ENCODE measurements at places on chromosomes 5 and 9.

DNA sequence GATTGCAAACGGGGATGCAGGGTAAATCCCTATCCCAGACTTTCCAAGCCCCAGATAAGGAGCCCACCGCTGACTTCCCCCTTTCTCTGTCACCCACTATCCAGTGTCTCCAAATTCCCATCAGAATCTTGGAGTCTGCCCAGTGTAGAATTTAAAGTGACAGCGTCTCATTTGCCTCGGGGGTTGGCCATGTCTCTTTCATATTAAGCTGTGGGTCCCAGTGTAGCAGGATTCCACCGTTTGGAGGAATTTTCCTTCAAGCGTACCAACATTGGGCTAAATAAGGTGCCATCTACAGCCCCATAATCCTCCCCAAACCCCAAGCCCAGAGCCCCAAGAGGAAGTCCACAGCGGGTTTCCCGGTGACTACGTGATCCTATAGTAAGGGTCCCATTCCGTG, 1.1 kb downstream of the BRINP1 start:
- no peak for DNase-seq

DNA sequence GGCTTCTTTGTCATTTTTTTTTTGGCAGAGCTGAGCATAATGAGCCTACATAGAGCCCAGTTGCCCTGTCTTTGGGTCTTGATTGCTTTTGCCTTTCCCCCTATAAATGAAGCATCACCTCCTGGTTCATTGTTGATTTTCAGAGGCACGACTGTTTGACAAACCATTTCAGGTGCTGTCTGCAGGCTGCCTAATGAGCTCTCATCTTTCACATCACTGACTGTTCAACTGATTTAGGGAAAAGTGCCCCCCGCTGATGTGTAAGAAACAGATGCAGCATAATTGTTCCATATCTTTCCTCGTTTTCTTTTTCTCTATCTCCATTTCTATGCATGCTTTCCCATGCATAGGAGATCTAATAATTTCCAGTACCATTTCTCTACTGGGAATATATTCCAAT, 338.6 kb downstream of the TMEM38B start:
- DNase-seq: no peak

DNA sequence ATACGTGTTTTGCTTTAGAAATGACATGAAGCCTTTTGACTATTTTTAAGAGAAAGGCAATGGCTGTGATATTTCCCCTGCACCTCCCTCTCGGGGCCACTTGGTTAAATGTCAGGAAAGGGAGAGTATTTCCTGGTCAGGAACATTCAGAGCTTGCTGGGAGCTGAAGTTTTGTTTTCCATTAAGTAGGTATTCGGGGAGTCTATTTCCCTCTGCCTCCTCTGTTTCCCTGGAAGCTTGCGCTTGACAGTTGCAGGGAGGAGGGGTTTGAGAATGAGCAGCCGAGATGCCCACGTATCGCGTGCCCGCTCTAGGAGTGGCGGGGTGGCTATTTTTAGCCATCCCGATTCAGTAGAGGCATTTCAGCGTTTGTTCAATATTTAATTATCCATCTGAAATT, 6.7 kb downstream of the DAB2IP start:
- no peak for DNase-seq

GRCh38 chr9:97506787-97507186, 5.3 kb downstream of the TMOD1 start:
- DNase-seq: no peak

GRCh38 chr9:96419691-96419969, 1.5 kb upstream of the ZNF367 start:
- DNase-seq: no peak

DNA sequence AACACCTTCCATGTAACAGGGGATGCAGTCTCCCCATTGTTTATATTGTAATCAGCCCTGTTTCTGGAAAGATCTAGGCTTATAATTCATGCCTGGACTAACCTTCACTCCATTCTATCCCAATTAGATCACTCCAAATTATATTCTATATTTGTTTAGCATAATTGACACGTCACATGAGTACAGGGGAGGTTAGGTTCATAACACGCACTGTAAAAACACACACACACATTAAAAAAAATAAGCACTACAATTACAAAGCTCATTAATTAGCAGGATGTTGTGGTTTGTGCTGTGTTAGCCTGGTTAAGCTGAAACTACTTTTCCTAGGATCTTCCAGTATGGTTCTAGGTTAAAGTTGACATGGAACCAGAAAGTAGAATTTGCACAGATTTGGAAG, 126.0 kb downstream of the MLLT3 start:
- DNase-seq: no peak

DNA sequence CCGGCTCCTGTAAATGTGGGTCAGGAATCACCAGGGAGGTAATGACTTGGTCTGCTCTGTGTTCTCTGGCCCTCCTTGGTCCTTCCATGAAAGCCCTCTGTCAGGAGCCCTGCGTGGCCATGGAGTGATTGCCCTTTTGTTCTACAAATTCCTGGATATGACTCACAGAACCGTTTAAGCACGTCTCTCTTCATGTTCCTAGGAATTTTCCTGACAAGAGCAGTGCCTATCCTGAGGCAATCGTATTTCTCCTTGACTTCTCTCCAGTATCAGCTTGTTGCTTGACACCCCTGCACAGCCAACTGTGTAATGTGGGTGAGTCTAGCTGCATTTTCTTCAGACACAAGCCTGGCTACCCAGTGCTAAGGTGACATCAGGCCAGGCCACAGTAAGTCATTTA, 274.3 kb upstream of the ZNF462 start:
- DNase-seq: no peak

DNA sequence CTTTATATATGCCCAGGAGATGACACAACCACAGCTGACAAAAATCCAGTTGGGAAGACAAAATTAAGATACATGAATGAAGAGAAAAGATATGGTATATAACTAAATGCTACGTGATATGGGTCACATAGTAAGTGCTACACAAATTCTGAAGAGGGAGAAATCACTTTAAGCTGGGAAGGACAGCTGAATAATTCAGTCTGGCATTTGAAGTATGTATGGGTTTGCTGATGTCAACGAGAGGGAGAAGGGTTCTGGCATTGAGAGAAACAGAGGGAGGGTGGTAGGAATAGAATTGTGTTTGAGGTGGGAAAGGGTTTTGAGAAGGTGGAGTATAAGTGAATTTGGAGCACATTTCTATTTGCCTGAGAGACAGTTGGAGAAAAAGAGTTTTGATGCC, 6.7 kb upstream of the SLIT3 start:
- no peak for DNase-seq

GRCh38 chr5:132764051-132764450, 13.0 kb downstream of the SEPTIN8 start:
- no peak for DNase-seq

DNA sequence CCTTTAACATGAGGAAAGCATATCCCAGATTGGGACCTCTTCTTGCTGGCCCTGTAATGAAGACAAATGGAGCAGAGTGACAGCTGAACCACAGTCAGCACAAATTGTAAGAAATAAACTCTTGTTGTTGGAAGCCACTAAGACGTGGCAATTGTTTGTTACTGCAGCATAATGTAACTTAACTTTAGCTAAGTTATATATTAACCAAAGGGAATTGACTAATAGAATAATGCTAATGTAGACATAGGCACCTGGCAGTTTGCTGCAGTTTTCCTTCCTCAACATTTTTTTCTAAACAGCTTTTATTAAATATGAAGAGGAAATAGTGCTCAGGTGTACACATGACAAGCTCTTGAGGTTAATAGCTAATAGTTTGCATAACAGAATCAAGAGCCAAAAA, 300.7 kb upstream of the SLC30A5 start:
- DNase-seq: no peak

DNA sequence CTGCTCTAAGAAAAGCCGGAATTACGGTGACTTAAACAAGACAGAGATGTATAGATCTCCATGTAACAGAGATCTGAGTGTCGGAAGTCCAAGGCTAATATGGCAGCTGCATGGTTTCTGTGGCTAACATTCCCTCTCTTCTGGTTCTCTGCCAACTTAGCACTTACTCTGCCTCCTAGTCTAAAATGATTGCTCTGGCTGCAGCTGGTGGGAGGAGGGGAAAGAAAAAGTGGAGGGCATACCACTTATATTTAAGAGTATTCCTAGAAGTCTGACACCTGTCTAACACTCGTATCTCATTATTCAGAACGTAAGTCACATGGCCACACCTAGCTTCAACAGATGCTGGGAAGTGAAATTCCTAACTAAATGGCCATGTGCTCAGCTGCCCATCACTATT, 551.5 kb upstream of the TLE4 start:
- no peak for DNase-seq

DNA sequence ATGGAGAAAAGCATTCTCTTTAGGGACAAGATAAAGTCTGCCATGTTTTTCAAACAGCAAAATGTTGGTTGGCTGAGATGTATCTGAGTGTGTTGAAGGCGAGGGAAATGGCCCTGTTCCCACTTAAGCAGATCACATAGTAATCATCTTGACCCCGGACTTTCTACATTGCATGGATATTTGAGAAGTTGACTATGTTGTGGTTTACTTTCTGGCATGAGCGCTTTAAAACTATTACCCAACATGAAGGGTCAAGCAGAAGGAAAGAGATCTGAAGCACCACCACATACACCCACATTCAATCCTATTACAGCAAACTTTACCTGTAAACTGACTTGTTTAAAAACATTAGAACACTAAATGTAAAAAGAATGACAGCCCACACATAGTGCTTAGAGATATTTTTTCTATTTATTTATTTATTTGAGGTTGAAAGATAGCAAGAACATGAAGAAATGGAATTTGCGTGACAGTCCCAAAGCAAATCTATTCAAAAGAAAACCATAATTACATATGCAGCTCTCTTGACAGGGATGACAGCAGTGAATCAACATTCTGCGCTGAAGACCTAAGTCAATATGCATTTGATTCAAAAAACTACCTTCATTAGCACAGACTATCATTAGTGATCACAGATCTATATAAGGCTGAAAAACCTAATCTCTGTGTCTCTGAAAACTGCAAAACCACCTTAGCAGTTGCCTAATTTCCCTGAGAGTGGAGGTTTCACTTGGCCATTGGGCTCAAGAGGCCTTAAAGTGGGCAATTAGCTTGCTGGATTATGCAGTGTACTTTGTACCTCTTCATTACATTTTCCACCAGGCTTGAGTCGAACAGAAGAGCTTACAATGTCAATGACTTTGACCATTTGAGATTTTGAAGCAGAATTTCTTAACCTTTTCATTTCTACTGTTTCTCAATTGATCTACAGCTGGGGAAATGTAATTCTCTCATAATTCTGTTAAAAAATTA, 195.0 kb downstream of the PDE4D start:
- DNase-seq: no peak

DNA sequence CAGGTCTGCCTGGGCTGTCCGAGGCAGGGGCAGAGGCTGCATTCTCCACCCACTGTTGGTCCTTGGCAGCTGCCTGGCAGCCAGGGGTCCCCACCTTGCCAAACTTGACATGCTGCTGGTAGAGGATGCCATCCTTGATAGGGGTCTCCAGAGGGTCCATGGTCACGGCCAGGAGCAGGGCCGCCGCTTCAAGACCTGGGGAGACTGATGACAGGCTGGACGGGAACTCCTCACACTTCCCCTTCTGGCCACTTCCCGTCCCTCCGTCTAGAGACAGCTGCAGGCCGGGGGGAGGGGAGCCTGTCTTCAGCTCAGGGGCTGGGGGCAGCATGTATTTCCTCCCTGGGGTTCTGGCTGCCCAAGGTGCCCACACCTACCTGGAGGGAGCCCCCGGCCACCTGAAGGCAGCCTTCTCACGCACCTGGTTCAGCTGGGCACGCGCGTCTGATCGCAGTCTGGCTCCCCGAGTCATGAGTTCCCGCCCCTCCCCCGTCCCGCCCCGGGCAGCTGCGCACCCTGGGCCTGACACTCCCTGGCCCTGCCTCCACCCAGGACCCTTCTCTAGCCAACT, at the start of gene DOK3:
TSS of gene DOK3 (minus strand) at position 446 of the 571 bp plus-strand sequence. CDS start at position 160, 286 bp downstream.
- peak; percentile 11 for DNase-seq

DNA sequence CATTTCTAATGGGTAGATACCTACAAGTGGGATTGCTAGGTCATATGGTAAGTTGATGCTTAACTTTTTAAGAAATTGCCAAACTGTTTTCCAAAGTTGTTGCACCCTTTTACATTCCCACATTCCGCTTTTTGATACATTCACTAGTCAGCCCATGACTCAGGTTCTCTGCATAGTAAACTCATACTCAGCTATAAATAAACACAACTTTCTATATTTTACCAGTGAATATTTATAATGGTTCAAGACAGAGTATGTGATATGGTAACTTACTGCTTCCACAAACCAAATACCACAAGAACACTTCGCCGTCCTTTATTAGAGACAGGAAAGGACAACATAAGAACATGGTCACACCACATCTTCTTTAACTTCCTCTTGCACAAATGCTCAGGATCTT, 54.0 kb downstream of the PLPP1 start:
- no peak for DNase-seq

DNA sequence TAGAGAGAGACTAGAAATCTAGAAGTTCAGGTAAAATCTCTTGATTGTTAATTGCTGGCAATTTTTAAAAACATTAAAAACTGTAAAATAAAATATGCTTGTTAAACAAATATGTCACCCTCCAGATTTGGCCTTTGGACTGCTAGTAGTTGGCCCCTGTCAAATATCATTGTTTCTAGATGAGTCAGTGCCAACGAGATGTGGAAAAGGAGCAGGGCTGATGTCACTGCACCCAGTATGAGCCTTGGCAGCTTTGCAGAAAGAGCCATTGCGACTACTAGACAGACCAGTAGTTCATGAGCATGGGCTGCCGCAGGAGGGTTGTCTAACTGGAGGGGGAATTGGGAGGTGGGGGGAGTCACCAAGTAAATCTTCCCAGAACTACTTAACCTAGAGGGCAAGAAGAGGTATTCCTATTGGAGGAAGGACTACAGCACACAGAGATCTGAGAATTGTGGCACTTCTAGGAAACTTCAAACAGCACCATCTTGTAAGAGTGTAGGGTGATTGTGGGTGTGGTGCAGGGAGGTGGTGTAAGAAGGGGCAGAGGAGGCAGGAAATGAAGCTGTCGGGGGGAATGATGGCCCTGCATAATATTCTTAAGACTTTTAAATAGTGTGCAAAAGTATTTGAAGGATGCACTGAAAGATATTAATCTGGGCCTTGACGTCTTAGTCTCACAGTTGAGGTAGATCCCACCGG, 7.1 kb upstream of the DOCK2 start:
- no peak for DNase-seq

DNA sequence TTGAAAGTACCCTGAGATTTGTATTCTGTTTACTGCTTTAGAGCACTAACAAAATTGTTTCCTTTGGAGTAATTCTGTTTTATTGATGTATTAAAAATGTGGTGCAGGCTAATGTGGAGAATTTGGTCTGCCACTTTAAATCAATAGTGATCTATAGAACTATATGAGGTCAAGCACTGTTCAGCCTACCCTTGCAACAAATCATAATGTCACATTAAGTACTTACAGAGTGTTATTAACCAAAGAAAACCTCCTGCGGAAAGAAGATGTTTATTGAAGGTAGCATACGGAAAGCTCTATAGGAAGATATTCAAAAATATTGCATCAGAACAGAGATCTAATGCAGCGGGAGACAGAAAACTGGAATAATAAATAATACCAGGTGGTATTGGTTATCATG, 865.0 kb upstream of the TYRP1 start:
- no peak for DNase-seq

DNA sequence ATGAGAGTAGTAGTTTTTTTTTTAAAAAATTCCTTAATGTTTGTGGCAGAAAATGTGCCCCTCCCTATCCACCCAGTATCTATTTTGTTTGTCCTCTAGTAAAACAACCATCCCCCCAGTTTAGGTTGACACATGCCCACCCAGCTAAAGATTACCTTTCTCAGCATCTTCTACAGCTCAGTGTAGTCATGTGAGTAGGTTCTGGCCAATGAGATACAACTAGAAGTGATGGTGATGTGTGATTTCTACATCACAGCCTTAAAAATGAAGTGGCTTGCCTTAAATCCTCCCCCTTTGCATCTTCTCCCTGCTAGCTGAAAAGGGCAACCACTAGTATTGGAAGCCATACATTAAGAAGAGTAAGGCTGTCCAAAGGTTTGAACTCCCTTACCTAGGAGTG, 14.9 kb downstream of the CHD1 start:
- DNase-seq: no peak

Data from hypothalamus (tissue), 51 donors.